ENCODE measurements at places on chromosomes 2 and 18.
A peak's percentile ranks its signal among the peaks of the same experiment; 100 is the strongest.

DNA sequence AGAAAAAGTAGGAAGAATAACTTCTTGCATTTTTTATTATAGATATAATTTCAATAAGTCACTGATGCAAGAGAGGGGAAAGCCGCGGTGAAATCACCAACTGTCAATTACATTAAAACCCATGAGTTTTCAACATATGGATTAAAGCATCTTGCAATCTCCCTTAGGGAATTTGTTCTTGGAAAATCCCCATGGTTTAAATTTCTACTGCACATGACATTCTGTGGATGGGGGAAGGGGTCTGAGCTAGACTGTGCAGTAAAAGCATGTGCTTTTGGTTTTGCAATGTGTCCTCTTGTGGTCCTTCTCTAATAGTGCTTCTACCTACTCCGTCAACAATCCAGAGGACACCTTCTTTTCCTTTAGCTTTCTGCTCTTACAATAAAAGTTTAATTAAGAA, 894.0 kb downstream of the DCDC2C start:
- DNase-seq: no peak

DNA sequence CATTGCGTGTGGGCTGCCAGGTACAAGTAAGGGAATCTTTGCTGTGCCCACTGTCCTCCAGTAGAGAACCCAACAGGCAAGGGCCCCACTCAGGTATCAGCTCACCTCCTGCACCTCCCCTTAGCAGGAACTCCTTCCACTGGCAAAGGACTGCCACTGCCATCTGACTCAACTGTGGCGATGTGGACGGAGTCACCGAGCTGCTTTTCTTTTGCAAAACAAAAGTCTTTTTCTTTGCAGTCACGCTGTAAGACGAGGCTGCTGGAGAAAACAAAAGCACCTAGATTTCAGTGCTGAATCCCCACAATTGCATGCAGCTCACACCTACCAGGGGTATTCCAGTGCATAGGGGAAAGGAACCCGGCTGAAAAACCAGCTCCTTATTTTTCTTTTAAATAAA, 7.9 kb downstream of the MTERF4 start:
- DNase-seq: no peak

DNA sequence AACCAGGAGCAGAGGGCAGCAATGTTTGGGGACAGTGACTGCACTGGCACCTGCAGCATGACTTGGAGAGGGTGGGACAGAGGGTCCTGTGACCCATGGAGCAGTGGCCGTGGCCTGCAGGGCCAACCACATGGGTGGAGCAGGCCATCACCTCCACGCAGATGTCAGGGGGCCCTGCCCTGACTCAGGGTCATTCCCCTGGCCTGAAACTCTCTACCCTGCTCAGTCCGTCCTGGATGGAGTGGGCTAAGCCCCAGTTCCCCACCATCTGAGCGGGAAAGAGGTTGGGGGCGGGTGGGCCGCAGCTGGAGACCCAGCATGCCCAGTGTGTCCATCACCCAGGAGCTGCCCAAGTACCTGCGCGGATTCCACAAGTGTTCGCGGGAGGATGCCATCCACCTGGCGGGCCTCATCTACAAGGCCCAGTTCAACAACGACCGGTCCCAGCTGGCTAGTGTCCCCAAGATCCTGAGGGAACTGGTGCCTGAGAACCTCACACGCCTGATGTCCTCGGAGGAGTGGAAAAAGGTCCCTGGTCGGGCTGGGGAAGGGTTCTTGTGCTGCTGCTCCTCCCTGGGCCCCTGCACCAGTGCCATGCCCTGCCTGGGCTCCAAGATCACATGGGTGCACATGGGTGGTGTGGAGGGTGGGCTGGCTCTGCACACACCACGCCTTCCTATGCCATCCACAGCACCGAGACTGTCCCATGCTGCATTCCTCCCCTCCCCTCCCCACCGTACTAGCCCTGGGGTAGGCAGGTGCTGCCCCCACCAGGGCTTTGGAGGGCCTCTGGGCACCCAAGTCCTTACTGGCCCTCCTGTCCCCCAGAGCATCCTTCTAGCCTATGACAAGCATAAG, 10.3 kb upstream of the GPR17 start:
- DNase-seq: no peak

GRCh38 chr2:143476336-143477087, 347.3 kb downstream of the ARHGAP15 start:
- no peak for DNase-seq

DNA sequence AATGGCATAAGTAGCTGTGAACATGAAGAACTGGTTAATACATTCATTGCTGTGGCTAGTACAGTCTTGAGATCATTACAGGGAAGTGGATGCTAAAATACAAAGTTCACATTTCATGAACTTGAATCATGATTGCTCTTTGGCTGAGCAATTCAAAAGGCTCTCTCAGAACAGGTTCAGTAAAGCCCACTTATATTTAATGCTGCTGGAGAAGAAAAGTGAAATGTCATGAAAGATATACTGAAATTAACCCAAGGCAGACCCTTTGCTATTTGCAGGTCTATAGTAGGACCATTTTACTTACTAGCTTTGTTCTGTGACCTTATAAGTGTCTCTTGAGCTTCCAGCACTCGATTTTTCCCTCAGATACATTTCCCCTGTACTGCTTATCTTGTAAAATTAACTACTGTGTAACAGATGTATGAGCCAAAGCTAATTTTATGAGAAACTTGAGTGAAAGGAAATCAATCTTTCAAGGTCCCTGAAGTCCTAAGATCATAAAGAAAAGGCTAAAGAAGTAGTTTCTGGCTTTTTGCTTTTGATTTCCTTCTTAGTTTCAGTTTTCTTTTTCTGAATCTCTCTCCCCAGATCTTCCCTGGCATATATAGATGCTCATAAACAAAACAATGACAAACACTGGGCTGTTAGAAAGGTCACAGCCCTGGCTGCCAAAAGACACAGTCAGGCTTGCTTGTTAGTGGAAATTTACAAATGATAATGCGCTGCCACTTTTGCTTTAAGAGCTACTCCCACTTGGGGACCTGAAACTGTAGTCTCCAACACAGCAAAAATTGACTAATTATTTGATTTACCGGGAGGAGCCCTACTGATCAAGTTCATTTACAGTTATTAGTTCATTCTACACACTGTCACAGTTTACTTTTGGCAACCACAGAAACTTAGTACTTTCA, 132.7 kb upstream of the XPO1 start:
- peak; percentile 52 for DNase-seq

DNA sequence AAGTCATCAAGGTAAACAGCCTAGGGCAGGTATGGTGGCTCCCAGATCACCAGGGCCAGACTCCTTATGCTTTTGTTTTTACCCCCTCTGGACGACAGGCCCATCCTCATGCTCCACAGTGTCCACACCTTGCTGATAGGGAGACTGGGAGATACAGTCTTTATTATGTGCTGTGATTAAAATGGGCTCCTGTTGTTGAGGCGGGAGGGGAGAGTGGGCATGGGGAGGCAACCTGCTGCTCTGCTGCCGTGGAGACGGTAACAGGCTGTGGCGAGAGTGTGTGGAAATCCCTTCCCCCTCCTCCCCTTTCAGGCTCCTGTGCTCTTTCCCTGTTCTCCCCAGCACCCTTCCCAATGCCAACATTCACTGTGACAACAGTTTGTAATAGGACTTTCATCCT, 38.2 kb upstream of the PNO1 start:
- no peak for DNase-seq

DNA sequence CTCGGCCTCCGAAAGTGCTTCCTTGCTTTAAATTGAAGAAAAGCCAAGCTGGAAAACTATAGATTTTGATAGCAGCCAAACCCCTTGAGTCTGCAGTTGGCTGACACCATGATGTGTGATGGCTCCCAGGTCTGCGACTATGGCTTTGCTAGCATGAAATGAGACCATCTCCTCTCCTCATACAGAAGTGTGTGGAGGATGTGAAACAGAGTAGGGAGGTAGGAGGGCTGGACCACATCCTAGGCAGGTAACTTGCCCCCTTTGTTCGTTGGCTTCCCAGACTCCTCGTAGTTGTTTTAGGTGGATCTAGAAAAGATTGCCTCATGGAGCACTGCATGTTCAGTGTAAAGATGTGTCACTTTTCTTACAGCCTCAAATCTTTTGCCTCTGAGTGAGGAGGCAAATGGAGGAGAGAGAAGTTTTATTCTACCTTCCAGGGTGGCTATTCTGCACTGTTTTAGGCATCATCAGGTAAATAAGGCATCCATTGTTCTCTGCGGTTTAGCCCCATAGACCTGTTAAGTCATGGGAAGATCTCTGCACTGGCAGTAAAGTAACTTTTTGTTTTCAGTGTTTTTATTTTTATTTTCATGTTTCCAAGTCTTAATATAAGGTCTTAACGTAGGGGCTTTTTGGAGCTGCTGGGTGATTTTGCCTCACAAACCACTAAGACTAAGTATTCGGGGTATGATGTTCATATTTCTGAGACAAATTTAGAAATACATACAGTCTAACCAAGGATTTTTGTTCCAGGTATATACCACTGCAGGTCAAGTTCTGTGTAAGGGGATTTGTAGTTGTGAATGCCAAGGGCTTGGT, 40.1 kb downstream of the MGAT5 start:
- peak; percentile 23 for DNase-seq

DNA sequence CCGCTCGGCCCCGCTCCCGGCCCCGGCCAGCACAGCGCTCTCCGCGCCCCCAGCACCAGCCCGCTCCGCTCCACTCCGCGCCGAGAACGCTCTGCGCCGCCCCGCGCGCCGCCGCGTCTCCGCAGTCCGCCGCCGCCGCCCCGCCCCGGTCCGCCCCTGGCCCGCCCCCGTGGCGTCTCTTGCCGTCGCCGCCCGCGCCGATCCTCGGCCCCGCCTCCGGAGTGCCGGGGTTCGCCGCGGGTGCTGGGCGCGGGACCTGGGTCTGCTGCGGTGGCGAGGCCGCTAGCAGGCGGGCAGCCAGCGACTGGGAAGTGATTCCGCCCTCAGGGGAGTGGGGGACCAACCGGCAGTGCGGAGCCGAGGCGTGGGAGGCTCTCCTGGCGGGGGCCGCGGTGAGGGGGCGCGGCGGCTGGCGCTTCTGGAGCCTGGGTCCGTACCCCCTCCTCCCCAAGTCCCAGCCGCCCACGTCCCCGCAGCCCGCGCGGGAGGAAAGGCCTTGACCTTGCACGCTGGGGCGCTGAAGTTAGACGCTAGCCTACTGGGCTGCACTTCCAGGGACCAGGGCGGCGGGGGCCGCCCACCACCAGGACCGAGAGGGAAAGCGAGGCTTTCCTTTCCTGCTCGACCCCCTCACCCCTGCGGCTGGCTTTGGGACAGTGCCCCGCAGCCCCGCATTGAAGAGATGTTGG, at the start of gene HS6ST1:
HS6ST1 (minus strand) TSS at position 93 of the 689 bp plus-strand sequence. CDS start 305 bp downstream, outside the sequence.
- DNase-seq: peak; percentile 68

DNA sequence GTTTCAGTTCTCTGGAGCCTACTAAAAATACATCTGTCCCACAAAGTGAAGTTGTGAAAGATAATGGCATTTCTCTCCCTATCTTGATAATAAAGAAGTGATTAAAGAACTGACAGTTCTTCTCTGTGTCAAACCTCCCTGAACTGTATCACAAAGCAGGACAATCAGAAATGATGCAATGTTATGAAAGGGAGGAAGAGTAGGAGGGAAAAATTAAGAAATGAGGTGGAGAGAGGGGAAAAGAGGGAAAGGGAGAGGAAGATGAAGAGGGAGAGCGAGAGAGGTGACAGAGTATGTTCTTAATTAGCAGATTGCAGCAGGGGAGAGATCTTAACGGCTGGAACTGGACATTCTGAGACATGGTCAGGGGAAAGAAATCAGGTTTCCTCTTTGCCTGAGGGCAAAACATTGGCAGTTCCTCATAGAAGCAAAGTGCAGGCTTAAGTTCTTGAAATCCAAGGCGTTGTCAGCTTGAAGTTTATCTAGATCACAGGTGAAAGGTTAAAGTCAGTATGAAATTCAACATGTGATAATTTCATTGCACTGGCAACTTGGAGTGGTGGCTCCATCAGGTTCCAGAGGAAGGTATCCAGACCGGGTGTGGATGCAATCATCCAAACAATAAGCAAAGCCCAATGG, 54.6 kb downstream of the RDH14 start:
- no peak for DNase-seq

DNA sequence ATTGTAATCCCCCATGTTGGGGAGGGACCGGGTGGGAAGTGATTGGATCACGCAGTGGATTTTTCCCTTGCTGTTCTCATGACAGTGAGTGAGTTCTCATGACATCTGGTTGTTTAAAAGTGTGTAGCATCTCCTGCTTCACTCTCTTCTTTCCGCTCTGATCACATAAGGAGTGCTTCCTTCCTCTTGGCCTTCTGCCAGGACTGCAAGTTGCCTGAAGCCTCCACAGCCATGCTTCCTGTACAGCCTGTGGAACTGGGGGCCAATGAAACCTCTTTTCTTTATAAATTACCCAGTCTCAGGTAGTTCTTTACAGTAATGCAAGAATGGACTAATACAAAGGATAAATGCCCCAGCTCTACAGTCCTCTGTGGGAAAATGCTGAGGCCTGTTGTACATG, 437.5 kb upstream of the NXPH2 start:
- no peak for DNase-seq

- DNase-seq: no peak
Measured at GRCh38 chr2:118268268-118268667, 180.0 kb downstream of the INSIG2 start.

GRCh38 chr18:46469186-46469915, 187.7 kb downstream of the LOXHD1 start:
- no peak for DNase-seq

DNA sequence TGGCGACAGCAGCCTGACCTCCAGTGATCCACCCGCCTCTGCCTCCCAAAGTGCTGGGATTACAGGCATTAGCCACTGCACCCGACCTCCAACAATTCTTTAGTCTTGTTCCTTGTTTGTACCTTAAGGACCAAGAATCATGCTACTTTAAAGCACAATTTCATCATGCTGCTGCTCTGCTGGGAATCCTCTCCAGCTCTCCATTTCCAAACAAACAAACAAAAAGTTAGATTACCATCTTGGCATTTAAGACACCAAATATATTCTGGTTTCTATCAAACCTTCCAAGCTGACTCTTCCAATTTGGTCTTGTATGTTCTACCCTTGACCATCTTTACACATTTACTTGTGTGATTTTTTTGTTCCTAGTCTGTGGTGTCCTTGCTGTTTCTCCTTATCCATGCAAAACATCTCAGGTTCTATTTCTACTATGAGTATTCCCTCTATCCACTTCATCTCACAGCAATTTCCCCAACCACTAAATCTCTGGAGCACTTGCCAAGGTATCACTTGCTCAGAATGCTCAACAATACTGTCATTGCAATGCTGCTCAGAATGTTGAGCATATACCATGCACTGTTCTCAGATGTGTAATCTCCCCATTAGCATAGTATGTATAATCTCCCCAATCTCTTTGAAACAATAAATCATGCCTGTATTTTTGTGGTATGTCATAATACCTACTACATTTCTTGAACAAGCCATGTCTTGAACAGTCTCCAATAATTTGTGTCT, 73.2 kb upstream of the GALNT5 start:
- no peak for DNase-seq

GRCh38 chr2:241940329-241940728, 70.8 kb downstream of the RTP5 start:
- DNase-seq: peak; percentile 53

DNA sequence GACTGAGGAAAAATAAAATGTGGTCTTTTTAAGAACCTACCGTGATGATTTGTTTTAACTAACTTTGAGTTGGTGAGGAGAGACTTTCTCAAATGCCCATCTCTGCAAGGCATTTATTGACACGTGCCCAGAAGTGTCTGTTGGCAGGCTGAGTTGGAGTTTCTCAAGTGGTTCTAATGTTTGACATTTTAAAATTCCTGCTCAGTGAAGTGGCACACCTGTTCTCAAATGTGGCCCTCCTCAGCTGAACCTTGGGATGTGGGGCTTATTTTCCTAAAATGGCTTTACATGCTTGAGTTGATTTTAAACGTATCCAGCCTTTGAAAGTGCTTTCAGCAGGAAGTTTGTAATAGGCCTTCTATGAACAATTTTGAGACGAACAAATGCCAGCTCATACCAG, 876 bp upstream of the CAVIN2 start:
- no peak for DNase-seq
